ENCODE measurements at places on chromosomes 2 and 18.

DNA sequence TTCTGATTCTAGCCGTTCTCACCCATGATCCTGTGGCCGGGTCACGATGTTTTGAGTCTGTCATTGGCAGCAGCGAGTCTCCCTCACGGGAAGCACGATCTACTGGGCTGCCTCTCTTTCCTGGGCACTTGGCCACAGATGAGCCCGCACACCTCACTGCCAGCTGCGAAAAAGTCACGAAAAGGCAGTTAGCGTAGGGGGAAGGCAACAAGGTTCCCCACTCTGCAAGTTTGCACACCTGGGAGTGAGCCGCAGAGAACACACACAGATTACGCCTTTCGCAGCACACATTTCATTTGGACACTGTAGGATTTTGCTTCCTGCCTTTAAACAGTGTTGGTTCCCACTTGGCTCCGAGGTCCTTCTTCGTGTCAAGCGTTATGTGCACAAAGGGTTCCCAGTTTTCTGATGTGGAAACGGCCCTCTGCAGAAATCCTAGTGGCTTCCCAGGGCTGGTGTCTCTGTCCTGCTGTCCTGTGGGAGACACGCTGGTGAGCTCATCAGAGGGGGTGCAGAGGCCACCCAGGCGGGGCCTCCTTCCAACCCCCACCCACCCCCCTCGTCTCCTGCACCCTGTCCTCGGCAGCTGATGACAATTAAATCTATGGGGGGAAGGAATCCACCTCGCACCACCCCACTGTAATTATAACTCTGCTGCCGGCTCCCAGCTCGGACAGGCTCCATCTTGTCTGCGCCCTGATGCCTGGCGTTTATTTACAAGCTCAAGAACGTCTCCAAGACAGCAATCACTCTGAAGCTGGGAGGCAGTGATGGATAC lies 157.3 kb upstream of the SALL3 start:
- no peak for DNase-seq

GRCh38 chr18:9106094-9106493 lies 3.6 kb downstream of the NDUFV2 start:
- no peak for DNase-seq

- DNase-seq: no peak
Observed at GRCh38 chr2:50344509-50345106, 687.3 kb downstream of the NRXN1 start.

DNA sequence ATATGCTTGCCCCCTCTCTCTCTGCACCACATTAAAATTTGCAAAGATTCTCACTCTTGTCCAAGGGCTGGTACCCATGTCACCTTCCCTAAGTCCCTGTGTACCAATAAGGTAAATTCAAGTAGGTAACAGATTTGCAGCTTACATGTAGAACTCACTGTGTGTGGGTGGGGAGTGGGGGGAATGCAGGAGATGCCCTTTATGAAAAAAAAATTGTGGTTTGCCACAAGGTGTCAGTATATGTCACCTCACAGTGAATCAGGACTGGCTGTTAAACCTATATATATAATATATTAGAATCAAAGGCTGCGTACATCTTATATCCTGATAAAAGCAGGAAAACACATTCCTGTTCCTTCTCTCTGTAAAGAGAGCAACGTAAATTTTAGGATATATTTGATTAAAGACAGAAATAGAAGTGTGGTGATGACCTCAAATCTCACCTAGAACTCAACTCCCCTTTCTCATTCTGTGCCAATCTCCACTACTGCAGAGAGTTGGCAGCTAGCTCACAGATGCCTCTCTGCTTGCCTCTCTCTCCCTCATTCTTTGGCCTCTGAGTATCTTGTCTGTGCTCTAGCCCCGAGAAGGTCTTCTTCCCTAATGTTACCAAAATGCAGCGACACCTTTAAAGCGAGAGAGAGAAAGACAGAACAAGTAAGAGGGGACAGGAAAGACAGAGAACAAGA lies 536 bp downstream of the XDH start:
- no peak for DNase-seq

DNA sequence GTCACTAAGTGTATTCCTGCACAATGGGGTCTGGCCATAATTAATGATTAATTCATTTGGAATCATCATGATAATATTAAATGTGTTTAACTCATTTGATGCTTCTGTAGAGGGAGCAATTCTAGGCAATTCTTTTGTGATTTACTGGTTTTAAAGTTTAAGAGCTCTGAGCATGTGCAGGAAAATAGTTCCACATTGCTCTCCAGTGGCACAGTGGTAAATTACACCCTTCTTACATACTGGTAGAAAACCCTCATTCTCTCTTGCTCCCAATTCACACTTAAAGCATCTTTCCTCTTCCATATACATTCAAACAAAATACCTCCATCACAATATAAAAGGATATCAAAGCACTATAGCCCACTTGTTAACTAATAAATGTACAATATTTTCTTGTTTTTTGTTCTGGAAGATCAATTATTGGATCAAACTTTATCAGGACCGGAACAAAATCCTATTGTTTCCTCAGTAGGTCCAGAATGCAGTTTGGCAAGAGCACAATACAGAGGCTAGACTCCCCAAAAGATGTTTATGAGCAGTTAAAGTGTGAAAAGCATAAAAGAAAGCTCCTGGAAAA lies 844.3 kb downstream of the MBD2 start:
- no peak for DNase-seq

DNA sequence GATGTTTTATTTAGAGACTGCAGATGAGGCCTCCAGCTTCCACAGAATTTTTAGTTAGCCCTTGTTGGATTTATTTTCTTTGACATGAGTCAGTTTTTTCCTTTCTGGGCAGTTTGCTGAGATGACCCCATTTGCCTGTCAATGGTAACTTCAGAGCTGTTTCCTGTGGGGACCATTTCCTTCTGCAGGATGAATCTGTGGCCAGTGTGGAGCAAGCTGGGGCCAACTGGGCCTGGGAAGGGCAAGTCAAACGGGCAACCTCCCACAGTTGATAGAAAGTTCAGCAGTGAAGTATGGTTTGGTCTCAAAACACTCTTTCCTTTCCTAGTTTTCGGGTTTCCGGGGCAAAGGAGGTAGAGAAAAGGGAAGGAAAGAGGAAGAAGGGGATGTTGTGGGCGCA lies 291.4 kb upstream of the NRP2 start:
- DNase-seq: no peak

DNA sequence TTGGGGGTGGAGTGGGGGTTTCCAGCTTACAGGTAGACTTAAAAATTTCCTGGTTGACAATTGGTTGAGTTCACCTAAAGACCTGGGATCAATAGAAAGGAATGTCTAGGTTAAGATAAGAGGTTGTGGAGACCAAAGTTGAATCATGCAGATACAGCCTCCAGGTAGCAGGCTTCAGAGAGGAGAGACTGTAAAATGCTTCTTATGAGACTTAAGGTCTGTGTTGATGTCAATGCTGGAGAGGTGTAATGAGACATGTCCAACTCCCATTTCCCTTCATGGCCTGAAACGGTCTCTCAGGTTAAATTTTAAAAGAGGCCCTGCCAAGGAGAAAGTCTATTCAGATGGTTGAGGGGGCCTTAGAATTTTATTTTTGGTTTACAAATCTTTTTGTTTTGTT lies 38.5 kb upstream of the RND3 start:
- DNase-seq: no peak

DNA sequence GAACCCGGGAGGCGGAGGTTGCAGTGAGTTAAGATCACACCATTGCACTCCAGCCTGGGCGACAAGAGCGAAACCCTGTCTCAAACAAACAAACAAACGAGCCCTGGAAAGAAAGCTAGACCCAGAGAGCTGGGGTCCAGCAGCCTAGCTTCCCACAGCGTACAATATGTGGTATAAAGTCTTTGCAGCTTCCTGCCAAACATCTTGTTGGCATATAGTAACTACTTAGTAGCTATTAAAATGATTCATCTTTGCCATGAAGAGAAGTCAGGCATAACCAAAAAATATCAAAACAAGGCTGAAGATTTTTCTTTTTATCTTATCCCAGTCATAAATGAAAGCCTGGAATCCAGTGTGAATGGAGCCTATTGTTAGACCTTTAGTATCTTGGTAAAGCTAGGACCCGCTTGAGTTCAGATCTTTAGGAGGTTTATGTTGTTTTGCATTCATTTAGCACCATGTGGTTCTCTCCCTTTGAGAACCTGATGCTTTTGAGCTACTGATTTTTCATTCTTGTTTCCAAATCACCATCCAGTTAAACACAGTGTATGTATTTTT lies 139.7 kb upstream of the NOSTRIN start:
- DNase-seq: no peak

DNA sequence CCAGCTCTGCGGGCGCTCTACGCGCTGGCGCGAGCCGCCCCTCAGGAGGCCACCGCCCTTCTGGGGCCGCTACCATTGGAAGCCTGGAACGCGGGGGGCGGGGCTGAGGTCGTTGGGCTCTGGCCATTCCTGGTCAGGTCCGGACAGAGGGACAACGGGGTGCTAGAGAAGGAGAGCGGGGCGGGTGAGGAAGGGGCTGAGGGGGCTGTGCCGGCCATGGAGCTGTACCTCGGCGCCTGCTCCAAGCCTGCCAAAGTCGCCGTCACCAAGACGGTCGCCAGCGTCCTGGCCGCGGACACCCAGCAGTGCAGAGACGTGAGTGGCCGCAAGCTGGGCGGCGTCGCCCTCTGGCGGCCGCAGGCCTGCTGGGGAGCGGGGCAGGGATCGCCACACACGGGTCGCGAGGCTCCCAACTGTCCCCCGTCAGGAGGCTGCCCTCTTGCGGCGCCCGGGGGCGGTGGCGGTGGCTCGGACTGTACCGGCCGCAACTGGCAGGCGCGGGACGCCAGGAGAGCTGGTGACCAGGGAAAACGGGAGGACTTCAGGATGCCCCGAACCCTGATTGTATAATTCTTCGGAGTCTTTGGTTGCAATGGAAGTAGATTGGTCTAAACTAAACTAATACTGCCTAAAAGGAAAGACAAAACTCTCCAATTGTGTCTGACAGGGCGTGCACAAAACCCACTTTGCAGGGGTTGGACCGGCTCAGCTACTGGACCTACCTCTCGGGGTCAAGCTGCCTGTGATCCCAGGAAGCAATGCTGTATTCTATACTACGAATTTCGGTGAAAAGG lies at the start of gene FSIP2:
FSIP2 (plus strand) TSS at position 126 of the 794 bp plus-strand sequence; CDS start at position 217, 91 bp downstream.
- no peak for DNase-seq

DNA sequence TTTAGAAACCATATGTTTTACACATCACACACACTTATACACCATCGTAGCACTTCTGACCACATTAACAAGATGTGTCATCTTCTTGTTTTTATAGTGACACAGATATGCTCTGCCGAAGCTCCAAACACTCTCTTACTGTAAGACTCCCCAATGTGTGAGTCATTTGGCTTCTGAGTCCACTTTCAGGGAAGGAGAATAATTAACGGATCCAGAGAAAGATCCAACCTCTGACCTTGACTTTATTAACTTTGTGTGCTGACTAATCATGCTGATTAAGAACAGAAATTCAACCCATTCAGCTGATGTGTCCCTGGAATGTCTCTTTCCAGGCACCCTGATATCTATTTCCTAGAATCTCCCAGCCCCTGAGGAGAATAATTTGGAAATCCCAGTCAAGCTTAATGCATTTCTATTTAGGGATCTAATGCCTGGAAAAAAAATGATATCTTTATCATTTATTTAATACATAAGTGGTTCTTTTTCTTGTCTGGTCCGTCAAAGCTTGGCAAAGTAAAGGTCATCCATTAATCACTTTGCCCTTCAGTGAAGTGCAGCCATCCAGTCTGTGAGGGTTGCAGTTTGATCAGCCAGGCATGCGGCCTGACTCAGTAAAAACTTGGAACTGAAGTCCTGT lies 615.8 kb upstream of the SYT4 start:
- no peak for DNase-seq

- no peak for DNase-seq
Observed at GRCh38 chr2:160205505-160205904, 5.4 kb upstream of the ITGB6 start.

DNA sequence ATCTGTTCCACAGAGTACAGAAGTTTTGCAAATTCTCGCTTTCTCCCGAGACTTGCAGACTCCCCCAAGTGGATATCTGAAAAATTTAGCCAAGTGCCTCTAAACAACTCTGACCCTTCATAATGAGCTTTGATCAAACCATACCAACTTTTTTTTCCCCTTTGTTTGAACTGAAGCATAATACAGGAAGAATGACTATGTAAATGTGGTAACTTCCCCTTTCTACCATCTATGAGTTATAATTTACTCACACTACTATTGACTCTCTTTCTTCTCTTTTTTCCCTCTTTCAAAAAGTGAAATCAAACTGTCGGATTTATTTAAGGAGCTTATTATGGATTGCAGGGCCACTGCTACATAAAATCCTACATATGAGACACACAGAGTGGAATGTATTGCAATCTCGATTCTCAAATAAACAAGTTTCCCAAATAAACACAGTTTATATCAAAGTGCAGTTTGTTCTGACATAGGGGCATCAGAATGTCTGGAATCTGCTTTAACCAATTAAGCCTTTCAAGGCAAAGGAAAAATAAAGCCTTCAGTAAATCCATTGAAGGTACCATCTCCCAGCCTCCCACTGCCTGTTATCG lies 1.4 kb upstream of the ZNF804A start:
- no peak for DNase-seq

- no peak for DNase-seq
Observed at GRCh38 chr2:151922845-151923666, 94.8 kb upstream of the ARL5A start.
